ENCODE measurements at places on chromosomes 3 and 15. TPM values are rescaled to one million over a fixed set of nuclear protein-coding genes. Genes with fewer than 3 reads are reported as not detected.
A peak's percentile ranks its signal among the peaks of the same experiment; 100 is the strongest.

- DNase-seq: no peak
These were observed 30.4 kb downstream of the HAPLN3 start for GRCh38 chr15:88864861-88865497.

DNA sequence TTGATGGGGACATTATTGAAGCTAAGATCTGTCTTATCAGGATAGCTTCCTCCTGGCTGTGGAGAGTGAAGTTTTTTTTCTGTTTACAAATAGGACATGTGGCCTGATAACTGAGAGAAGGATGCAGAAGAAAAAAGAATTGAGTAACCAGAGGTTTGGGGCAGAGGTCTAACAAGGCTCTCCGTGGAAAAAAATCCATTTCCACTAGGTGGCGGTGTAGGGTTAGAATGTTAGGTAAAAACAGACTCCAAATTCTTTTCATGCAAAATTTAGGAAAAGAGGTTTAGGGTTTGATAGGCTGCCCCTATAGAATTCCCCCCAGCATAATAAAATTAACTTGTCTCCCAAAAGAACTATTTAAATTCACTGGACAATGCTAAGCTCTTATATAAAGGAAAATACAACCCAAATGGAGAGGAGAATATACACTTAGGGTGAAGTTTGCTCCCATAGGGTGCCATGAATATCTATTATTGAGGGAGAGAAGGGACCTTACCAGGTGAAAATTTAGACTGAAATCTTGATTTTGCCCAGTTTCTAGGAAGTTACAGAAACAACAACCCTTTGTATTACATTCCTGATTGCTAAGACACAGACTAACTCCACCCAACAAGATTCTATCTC is 1560.4 kb downstream of the OTOL1 start:
- DNase-seq: no peak

Gene NT5DC2
- total RNA-seq: 17.2 TPM

Gene LRRN1
- 0.31 TPM for total RNA-seq

Gene SEC22A
- 13.7 TPM for total RNA-seq

DNA sequence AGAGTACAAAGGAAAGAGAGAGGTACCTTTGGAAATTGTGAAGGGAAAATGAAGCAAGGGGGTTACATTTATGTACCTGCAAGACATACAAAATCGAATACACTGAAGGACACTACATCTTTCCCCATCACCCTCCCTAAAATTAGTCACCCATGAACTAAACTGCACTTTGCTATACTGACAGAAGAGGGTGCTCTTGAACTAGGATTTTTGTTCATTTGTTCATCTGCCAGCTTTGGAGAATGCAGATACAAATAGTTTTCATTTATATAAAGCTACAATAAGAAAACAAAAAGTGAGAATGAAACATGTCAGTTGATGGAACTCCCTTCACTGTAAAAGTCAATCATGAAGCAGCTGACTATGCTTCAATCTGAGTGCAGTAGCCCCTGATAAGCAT is 55.7 kb downstream of the PCCB start:
- no peak for DNase-seq

DNA sequence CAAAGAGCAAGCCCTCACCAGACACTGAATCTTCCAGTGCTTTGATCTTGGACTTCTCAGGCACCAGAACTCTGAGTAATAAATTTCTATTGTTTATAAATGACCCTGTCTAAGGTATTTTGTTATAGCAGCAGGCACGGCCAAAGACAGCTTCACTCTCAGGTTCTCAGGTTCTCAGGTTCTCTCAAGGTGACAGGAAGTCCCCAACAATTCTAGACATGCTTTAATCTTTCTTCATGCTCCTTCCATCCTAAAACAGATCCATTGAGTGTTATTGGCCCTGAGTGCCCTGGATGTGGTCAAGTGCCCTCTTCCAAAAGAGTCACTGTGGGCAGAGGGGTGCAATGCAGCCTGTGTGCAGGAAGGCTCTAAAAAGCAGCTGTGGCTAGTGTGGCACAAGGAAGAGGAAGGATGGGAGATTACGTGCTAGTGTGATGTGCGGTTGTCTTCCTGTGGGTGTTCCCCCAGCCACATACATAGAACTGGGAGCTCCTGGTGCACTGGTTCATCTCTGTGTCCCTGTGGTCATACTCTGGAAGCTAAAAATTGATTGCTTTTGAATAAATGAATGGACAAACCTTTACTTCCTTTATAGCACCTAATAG is 11.0 kb upstream of the RAB7A start:
- no peak for DNase-seq

DNA sequence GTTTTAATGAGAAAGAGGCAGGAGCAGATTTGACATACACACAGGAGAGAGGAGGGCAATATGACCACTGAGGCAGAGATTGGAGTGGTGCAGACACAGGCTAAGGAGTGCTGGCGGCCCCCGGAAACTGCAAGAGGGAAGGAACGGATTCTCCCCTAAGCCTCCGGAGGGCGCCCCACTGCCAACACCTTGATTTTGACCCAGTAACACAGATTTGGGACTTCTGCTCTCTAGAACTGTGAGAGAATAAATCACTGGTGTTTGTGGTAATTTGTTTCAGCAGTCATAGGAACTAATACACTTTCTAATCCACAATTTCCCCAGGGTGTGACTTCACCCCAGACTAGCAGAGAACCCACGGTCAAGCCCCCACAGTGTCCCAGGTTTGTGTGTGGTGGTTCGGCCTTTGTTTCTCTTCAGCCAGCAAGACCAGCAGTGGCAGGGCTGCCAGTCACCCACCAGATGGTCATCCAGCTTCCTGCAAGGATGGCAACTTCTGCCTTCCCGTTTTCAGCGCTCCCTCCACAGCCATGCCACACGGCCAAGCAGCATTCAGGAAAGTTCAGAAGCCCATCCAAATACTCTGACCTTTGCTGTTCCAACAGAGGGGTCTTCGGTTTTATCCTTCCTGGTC is 23.6 kb upstream of the TSPAN3 start:
- no peak for DNase-seq

- no peak for DNase-seq
These were observed 402.2 kb downstream of the EPHB1 start for GRCh38 chr3:135197246-135197645.

Gene PRR20G
- not detected for total RNA-seq

Gene SHC4
- total RNA-seq: 0.43 TPM

Gene MYH15
- 0.46 TPM for total RNA-seq

GRCh38 chr3:9218514-9218846 is 31.0 kb downstream of the SRGAP3 start:
- no peak for DNase-seq

Gene IL17RD
- 1.4 TPM for total RNA-seq

GRCh38 chr15:100123611-100124010 is 218.2 kb downstream of the ADAMTS17 start:
- no peak for DNase-seq

DNA sequence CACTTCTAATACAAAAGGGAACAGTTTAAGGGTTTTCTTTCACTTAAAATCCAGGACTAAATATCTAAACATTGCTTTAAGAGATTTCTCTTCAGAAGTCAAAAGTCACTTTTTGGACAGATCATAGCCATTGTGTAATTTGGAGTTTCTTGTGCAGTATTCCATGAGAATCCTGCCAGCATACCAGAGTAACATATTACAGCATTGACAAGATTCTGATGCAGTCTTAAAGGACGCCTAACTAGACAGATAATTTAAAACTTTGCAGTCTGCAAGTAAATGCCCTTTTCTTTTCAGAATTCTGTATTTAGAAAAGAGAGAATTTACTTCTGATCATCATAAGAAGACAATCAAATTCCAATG is 17.5 kb upstream of the IGSF10 start:
- no peak for DNase-seq

- no peak for DNase-seq
These were observed 74.5 kb downstream of the TMEM108 start for GRCh38 chr3:133112666-133113065.

Gene SERPINI1
- total RNA-seq: 1.3 TPM

Gene EIF2A
- 78.9 TPM for total RNA-seq

GRCh38 chr3:140727886-140728285 is 50.0 kb downstream of the TRIM42 start:
- DNase-seq: no peak

GRCh38 chr3:146313746-146314111 is 62.8 kb upstream of the PLSCR4 start:
- no peak for DNase-seq

- no peak for DNase-seq
These were observed 87.8 kb downstream of the SEC22A start for GRCh38 chr3:123289391-123290106.

Gene SEMA5B
- total RNA-seq: 0.35 TPM

DNA sequence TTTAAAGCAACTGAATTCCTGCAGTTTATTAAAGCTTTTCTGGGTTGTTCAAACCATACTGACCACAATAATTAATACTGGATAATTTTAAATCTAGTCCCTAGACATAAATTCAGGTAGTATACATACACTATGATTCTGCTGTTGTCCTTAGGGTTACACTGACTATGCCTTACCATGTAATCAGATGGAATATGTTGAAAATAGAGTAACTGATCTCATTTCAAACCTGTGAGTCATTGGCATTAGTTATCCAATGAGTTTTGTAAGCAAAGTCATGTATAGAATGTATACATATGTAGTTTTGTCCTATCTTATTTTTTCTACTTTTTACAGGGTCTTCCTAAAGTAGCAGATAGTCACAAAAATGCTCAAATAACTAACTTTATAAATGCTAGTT is 517.1 kb upstream of the CCDC54 start:
- no peak for DNase-seq

DNA sequence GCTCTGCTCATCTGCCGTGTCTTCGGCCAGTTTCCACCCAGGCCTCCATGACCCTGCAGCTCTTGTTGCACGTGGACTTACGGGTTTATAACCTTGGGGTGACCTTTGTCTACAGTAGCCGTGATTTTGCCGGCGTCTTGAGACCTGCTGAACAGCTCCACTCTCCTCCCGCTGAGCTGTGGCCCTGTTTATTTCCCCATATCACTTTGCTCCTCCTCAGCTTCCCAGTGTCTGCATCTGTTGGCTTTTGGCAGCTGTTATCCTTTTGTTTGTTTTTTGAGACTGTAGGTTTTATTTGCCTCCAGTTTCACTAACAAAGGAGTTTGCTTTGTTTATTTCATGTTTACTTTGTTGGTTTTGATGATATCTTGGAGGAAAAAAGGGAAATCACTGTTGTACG is 29.3 kb upstream of the SLC28A1 start:
- DNase-seq: no peak

Gene GOLGA8R
- total RNA-seq: 3.6 TPM

Gene PLSCR2
- 2.8 TPM for total RNA-seq

GRCh38 chr15:55742927-55743728 is at the start of gene PRTG:
PRTG (minus strand) TSS chr15:55743152; CDS start chr15:55742931, 221 bp downstream.
- peak; percentile 56 for DNase-seq

- no peak for DNase-seq
These were observed 3.1 kb downstream of the TSPAN3 start for GRCh38 chr15:77067691-77068367.

Measured in mucosa of descending colon (tissue), 3 donors.